ENCODE measurements at places on chromosomes 5 and 9.

GRCh38 chr5:58759745-58760144, 176.9 kb downstream of the RAB3C start:
- DNase-seq = no peak

GRCh38 chr9:89274838-89275237, 36.2 kb upstream of the CKS2 start:
- no peak for DNase-seq

- no peak for DNase-seq
These were observed 31.2 kb upstream of the CLPTM1L start for GRCh38 chr5:1375871-1376810.

GRCh38 chr5:7094626-7095025, 301.3 kb upstream of the ADCY2 start:
- DNase-seq = no peak

- DNase-seq = no peak
These were observed 397.1 kb downstream of the TLE1 start for GRCh38 chr9:81292056-81292805.

- DNase-seq = no peak
These were observed 9.6 kb upstream of the AKNA start for GRCh38 chr9:114397219-114397847.

GRCh38 chr5:107476783-107477182, 194.0 kb downstream of the EFNA5 start:
- no peak for DNase-seq

DNA sequence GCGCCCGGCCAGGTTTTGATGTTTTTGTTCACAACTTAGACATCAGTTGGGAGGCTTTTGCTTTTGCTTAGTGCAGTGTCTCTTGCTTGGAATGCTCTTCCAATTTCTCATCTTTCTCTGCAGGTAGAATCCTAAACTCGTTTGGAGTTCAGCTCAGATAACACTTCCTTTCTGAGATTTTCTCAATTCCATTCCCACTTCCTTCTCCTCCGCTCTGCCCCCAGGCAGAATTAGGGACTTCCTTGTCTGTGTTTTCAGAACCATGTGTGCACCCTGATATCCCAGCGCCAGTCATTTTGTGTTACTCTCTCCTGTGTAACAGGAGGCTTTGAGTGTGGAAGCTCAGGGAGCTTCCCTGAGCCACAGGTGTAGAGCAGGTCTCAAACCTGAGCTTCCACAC, 171.0 kb downstream of the INSYN2B start:
- DNase-seq = no peak

GRCh38 chr9:136228107-136228875, 17.3 kb downstream of the QSOX2 start:
- no peak for DNase-seq

DNA sequence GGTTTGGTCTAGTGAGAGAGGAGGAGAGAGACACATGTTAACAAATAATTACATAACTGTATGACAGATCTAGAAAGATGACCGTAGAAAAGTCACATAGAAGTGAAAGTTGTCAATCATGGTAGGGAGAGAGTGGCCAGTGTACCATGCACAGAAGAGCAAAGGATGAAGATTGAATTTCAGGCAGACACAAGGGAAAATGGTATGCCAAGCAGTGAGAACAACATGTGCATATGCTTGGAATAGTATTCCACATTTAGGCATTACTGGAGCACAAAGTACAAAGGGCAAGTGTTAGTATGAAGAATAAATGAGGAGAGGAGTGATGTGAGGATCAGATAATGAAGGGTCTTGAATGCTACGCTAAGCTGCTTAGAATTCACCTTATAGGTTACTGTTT, 20.3 kb downstream of the GRIN3A start:
- DNase-seq = no peak

GRCh38 chr9:106307670-106308069, 555.3 kb upstream of the ZNF462 start:
- DNase-seq = no peak

Data from stimulated activated CD4-positive, alpha-beta T cell treated with anti-CD3 and anti-CD28 coated beads, TNF-alpha, amount 100 ng/mL, for 1 hour (primary cell).